CD4-positive, alpha-beta memory T cell (primary cell): ENCODE measurements at places on chromosomes 16 and 17.

GRCh38 chr16:10577305-10578202, 2.8 kb downstream of the EMP2 start:
- peaks cover 8% of the 10 kb centered on the region for H3K27me3 ChIP-seq
- H3K36me3 ChIP-seq, result no peaks in the 10 kb centered on the region
- DNase-seq, result no peak
- H3K27ac ChIP-seq, result no peak overlapping the region

DNA sequence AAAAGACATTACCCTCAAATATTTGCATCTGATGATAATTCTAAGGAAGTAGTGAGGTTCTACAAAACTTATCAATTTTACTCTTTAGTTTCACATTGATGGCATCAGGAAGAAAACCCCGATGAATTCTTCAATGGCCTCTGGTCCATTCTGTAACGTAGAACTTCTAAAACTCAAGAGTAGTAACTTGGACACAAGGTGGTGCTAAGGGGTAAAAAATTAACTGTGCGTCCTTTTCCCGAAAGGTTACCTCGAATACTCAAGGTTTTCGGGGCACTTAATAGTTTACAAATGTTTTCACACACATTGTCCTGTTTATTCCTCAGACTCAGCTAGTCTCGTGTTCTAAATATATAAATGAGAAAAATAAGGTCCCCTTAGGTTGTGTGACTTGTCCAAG, 517.3 kb upstream of the ZFHX3 start:
- H3K4me3 ChIP-seq, result no peak overlapping the region
- no peaks in the 10 kb centered on the region for H3K36me3 ChIP-seq
- no peaks in the 10 kb centered on the region for H3K4me1 ChIP-seq
- DNase-seq, result no peak

- no peaks in the 10 kb centered on the region for H3K27me3 ChIP-seq
- H3K4me1 ChIP-seq, result peaks cover 16% of the 10 kb centered on the region
- no peaks in the 10 kb centered on the region for H3K36me3 ChIP-seq
- H3K27ac ChIP-seq, result no peak overlapping the region
- no peak for DNase-seq
Observed at GRCh38 chr17:21453144-21453898, 77.2 kb downstream of the KCNJ12 start.

GRCh38 chr16:56258508-56259424, 67.5 kb downstream of the GNAO1 start:
- no peak for DNase-seq
- no peak overlapping the region for H3K27ac ChIP-seq
- H3K36me3 ChIP-seq, result no peaks in the 10 kb centered on the region
- peaks cover 47% of the 10 kb centered on the region for H3K4me1 ChIP-seq
- no peaks in the 10 kb centered on the region for H3K27me3 ChIP-seq
- H3K4me3 ChIP-seq, result no peak overlapping the region

- H3K4me3 ChIP-seq, result no peak overlapping the region
- DNase-seq, result no peak
- peaks cover 79% of the 10 kb centered on the region for H3K4me1 ChIP-seq
- no peaks in the 10 kb centered on the region for H3K36me3 ChIP-seq
Observed at GRCh38 chr17:46100590-46100989, 92.6 kb downstream of the KANSL1 start.

DNA sequence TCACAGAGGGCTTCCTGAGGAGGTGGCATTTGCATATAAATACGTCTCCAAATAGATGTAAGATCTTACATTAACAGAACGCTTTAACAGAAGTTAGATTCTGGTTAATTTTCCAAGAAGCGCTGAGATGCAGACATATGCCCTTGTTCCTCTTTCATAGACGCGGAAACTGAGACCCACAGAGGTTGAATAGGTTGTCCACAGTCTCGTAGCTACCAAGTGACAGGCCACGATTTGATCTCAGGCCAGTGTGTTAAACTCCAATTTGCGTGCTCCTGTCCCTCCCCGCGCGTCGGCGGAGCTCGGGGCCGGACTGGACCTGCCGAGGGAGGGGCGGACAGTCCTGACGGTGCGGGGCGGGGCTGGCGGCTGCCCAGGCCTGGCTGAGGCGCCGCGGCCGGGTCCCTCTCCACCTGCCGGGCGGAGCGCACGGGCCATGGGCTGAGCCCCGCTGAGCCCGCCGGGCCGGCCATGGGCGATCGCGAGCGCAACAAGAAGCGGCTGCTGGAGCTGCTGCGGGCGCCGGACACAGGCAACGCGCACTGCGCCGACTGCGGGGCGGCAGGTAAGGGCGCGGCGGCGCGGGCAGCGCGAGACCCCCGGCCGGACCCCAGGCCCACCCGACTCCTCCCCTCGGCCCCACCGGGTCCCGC, at the start of gene ADAP2:
Gene ADAP2 (plus strand): TSS at position 402 of the 653 bp plus-strand sequence. CDS start 70 bp downstream, at position 472.
- peaks cover 8% of the 10 kb centered on the region for H3K4me1 ChIP-seq
- no peak within 1 kb of the TSS for H3K27ac ChIP-seq
- H3K36me3 ChIP-seq, result no peaks in the 10 kb centered on the region
- peaks cover 15% of the 10 kb centered on the region for H3K27me3 ChIP-seq

- H3K36me3 ChIP-seq, result no peaks in the 10 kb centered on the region
- H3K27ac ChIP-seq, result no peak overlapping the region
- H3K4me1 ChIP-seq, result no peaks in the 10 kb centered on the region
- H3K4me3 ChIP-seq, result no peak overlapping the region
- no peaks in the 10 kb centered on the region for H3K27me3 ChIP-seq
Observed at GRCh38 chr17:11264183-11264871, 23.3 kb downstream of the SHISA6 start.

- peaks cover 9% of the 10 kb centered on the region for H3K36me3 ChIP-seq
- H3K4me3 ChIP-seq, result no peak overlapping the region
- H3K4me1 ChIP-seq, result peaks cover 14% of the 10 kb centered on the region
- no peak for DNase-seq
- no peak overlapping the region for H3K27ac ChIP-seq
Observed at GRCh38 chr17:60652454-60653247, 25.0 kb upstream of the BCAS3 start.

GRCh38 chr17:75468291-75468754, 11.9 kb downstream of the TMEM94 start:
- H3K4me3 ChIP-seq, result no peak overlapping the region
- no peaks in the 10 kb centered on the region for H3K4me1 ChIP-seq
- H3K36me3 ChIP-seq, result peaks cover 14% of the 10 kb centered on the region
- DNase-seq, result no peak
- H3K27ac ChIP-seq, result no peak overlapping the region
- no peaks in the 10 kb centered on the region for H3K27me3 ChIP-seq

- H3K4me1 ChIP-seq, result peaks cover 54% of the 10 kb centered on the region
- H3K36me3 ChIP-seq, result no peaks in the 10 kb centered on the region
- H3K4me3 ChIP-seq, result no peak overlapping the region
- peak; percentile 79 for DNase-seq
- no peaks in the 10 kb centered on the region for H3K27me3 ChIP-seq
- H3K27ac ChIP-seq, result no peak overlapping the region
Observed at GRCh38 chr17:48457080-48457836, 27.2 kb upstream of the SKAP1 start.

GRCh38 chr17:76382803-76383545, 1.4 kb upstream of the SPHK1 start:
- no peaks in the 10 kb centered on the region for H3K27me3 ChIP-seq
- DNase-seq, result peak; percentile 59
- no peaks in the 10 kb centered on the region for H3K36me3 ChIP-seq
- peak overlapping the region; percentile 42 for H3K4me3 ChIP-seq

GRCh38 chr17:15185625-15185991, 79.5 kb downstream of the PMP22 start:
- H3K36me3 ChIP-seq, result no peaks in the 10 kb centered on the region
- no peaks in the 10 kb centered on the region for H3K4me1 ChIP-seq
- H3K4me3 ChIP-seq, result no peak overlapping the region

DNA sequence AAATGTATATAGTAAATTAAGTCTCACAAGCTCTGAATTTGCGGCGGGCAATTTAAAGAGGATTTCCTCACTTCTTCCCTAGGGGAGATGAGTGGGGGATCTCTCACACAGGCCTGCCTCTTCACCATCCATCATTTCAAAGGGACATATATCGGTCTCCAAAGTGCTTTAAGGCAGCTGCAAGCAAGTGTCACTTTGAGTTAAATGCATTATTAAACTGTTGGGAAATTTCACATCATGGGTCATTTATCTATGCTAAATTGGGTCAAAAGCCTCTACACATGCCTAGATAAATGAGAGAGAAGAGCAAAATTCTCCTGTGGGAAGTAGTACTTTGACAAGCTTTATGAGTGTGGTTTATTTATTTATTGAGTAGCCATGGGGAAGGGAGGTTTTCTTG, 1106.1 kb upstream of the GOT2 start:
- H3K36me3 ChIP-seq, result no peaks in the 10 kb centered on the region
- no peaks in the 10 kb centered on the region for H3K4me1 ChIP-seq
- no peaks in the 10 kb centered on the region for H3K27me3 ChIP-seq
- no peak for DNase-seq
- H3K27ac ChIP-seq, result no peak overlapping the region
- no peak overlapping the region for H3K4me3 ChIP-seq

DNA sequence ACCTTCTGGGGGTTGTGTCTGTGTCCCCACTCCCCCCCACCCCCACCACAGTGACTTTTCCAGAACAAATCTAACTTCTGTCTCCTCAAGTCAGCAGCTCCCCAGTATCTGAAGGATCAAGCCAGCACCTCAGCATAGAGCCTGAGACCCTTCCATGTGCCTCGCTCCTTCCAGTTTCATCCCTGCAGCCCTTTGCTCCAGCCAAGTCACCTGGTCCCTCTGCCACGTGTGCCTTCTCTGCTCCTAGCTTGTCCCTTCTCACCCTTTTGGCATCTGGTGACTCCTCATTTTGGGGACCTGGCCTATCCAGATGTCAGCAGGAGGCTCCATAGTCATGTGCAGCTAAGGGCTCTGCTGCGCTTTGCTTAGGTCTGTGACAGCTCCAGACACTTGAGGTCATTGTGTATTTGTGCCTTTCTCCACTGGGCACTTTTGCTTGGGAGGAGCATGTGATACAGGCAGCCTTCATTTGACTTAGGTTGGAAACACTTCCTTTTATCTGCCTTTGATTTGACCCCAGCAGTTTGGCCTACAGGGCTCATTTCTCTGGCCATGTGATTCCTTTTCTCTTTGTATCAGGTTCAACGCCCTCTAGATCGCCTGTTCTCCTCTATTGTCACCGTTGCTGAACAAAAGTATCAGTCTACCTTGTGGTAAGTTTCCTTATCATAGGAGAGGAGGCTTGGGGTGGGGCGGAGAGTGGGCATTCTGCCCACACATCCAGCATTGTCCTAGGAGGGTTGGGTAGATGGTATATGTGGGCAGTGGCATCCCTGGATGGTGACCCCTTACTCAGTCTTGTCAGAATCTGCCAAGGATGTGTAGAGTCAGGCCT, 7.1 kb upstream of the NFATC3 start:
- H3K4me3 ChIP-seq, result no peak overlapping the region
- peak overlapping the region; percentile 16 for H3K27ac ChIP-seq
- H3K4me1 ChIP-seq, result peaks cover 94% of the 10 kb centered on the region
- no peak for DNase-seq
